ENCODE measurements at places on chromosomes 3 and 15.

GRCh38 chr15:82186719-82187406, 75.7 kb downstream of the EFL1 start:
- no peak for DNase-seq

DNA sequence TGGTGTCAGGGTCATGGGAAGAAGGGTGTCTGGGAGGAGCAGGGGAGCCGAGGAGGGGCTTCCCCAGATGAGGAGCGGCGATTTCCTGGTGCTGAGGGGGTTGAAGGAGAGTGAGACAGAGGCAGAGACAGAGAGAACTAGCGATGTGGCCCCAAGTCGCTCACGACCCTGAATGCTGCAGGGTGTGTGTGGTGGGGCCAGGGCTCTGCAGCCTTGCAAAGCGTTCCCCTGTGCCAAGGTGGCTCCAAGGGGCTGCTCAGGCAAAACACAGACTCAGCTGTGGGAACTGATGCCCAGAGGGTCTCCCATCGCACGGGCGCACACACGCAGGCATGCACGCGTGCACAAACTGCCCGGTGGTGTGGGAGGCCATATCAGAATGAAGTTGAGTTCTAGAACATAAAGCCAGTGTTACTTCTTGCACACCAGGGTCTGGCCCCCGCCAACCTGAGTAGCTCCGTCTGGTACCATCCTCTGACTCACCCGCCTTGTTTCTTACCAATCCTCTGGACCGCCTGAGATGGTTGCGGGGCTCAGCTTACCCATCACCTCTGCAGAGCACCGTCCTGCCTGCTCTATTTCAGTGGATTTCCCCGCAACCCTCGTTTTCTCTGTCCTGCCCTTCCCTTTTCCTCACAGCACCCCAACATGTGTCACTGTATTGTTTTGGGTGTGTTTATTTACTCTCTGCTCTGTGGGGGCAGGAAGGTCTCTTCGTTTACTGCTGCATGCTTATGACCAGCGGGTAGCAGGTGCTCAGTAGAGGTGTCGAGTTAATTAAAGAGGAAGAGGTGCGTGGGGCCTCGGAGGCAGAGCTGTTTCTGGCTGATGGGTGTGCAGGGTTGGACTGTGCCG, 4.5 kb downstream of the MELTF start:
- no peak for DNase-seq

DNA sequence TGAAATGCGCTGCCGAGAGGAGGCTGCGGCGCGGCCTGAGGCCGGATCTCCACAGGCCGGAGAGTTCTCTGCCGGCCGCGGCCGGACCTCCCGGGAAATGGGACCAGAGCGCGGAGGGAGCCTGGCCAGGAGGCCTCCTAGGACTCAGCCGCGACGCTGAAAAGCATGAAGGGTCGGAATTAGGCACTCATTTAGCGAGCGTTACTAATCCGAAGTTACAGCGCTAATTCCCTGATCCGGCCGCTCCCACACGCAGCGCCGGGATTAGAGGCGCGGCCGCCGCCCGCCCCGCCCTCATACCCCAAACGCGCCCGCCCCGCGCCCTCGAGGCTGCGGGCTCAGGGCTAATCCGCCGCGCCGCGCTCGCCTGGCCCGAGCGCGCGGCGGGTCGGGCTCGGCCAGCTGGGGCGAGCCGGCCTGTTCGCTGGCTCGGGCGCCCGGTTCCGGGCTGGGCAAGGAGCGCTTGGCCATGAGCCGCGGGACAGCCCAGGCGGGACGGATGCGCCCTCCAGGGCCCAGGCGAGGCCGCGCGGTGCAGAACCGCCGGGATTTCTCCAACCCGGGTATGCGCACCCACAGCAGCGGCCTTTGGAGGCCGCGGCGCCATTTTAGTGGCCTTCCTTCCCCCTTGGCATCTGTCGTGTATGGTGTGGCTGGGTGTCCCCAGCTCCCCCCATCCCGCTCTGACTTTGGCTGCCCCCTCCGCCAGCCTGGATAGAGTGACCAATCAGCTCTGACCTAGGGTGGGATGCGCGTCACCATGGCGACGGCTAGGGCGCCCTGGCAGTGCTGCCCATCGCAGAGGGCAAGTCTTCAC, 36.8 kb upstream of the POLG start:
- no peak for DNase-seq

DNA sequence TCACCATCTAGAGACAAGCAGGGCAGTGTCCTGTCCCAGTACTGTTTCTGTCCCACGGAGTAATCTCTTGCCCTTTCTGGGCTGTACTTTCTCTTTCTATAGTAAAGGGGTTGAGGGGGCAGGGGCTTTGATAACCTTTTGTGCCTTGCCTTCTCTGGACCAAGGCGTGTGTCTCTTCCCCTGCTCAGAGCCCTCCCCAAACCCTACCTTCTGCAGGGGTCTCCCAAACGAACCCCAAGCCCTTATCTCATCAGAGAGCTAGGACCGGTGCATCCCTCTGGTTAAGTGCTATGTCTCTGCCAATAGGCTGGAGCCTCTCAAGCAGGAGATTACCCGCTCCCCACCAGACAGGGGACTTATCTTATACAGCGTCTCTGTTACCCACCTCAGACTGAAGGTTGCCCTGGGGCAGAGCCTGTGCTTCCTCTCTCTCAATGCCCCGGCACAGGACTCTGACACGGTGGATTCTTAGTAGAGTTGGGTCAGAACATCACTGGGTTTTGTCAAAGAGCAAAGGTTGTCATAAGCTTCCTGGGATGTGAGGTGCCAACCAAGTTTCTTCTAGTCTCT, 2.9 kb downstream of the PLEKHO2 start:
- DNase-seq: no peak

- DNase-seq: no peak
Measured at GRCh38 chr15:36737430-36737891, 158.0 kb downstream of the CDIN1 start.

- no peak for DNase-seq
Measured at GRCh38 chr15:99951511-99951910, 218.3 kb upstream of the LYSMD4 start.

- DNase-seq: no peak
Measured at GRCh38 chr3:32347343-32348125, 44.1 kb upstream of the CMTM7 start.

DNA sequence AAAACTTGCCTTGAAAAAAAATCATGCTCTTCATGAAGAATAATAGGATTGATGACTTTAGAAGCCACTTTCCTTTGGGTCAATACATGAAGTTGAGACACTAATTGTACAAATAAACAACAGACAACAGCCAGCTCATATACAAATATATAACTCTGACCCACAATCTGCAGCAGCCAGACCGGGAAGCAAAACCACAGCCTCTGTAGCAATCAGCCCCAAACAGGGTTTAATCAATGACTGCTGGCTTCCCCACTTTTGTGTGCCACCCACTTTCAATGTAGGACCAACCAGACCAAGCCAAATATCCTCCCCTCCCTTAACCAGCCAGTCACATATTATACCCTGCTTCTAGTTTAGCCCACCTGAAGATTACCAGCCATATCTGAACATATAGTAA, 39.0 kb downstream of the IFT57 start:
- DNase-seq: no peak

DNA sequence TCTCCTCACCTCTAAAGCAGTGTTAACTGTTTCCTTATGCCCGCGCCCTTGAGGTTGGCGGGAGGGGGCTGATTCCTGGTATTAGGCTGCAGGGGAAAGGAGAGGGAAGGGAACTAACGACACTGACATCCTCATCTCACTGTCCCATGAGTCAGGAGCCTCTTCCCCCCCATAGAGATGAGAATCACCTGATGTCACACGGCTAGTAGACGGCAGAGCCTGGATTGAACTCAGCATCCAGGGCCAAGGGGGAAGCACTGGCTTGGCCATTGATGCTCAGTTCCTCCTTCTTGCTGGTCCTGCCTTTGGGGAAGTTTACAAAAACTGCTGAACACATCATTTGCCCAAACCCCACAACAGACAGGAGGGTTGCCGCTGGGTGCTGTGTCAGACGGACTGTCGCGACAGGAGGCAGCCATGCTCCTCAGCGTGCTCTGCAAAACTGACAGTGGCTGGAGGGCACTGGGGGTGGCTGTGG, 38.5 kb downstream of the IDH2 start:
- DNase-seq: no peak

- DNase-seq: no peak
Measured at GRCh38 chr15:64969401-64969800, 20.3 kb downstream of the SPG21 start.

DNA sequence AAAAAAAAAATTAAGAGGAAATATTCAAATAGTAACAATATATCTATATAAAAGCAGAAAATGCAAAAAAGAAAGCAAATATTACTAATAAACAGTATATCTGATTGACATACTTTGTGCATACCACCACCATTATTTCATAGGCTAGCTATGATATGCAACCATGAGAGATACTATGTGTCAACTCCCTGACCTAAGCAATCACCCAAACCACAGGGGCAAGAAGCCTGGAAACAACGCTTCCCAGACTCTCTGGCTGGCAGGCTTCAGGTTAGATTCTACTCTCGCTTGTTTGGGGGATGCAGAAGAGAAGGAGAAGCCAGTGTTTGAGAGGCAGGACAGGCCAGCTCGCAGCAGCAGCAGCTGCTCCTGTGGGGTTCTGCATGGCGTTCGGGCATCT, 169.3 kb upstream of the TPM1 start:
- no peak for DNase-seq

- no peak for DNase-seq
Measured at GRCh38 chr15:47360305-47360704, 357.0 kb upstream of the SEMA6D start.

- no peak for DNase-seq
Measured at GRCh38 chr3:99602183-99602582, 36.2 kb upstream of the COL8A1 start.

DNA sequence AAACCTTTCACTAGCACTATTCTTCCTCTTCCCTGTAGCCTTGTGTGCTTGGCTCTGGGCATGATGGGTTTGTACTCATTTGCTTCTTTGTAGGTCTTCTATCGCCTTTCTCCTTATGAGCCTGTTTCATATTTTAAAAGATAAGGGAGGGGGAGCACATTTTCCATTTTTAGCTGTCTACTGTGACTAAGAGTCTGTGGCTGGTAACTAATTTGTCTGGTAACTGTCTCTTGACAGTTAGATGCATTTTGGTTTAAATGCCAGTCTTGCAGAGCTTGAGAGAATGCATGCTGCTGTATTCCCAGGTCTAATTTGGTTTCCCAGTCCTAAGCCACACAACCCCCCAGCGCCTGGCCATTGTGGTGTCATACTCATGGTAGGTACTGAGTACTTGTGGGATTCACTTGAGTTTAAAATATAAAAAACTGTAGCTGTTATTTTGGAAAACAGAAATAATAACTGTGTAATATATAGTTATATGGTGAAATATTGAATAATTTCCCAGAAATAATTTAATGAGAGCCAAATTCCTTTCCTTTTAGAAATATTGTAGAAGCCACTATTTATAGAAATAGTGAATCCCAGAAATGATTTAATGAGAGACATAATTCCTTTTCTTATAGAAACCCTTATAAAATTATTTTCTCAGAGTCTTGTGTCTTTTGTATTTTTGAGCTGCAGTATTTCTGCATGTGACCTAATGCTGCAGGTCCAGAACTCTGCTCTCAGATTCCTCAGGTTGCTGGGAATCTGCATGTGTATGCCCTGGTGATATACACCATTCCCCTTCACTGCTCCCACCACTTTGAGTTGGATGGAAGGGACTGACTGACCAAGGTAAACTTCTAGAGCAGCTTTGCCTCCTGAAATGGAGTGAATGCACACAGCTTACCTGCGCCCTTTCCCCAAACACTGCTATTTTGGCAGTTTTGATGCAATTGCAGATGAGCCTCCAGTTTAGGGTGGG, 13.9 kb upstream of the GPR171 start:
- DNase-seq: no peak

- no peak for DNase-seq
Measured at GRCh38 chr15:84865074-84865569, 19.3 kb upstream of the SLC28A1 start.

DNA sequence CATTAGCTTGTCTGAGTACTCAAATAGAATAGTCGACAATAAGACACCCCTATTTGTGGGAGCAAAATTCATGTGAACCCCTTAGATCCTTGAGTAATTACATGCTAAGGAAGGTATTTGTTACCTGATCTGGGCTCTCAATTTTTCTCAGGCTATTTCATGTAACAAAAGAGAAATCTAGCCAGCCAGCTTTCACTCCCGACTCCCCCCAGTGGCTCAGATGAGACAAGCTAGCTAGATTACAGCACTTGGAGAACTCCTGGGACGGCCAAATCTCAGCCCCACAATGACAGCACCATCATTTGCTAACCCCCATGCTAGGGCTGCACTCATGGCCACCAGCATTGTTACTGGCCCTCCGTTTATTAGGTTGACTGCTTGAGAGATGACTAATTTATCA, 41.3 kb downstream of the GLDN start:
- no peak for DNase-seq

- no peak for DNase-seq
Measured at GRCh38 chr3:39292961-39293360, 13.1 kb upstream of the CX3CR1 start.

- no peak for DNase-seq
Measured at GRCh38 chr15:33908406-33908805, 59.9 kb upstream of the CHRM5 start.

GRCh38 chr3:15318661-15319060, 13.7 kb downstream of the SH3BP5 start:
- DNase-seq: no peak

DNA sequence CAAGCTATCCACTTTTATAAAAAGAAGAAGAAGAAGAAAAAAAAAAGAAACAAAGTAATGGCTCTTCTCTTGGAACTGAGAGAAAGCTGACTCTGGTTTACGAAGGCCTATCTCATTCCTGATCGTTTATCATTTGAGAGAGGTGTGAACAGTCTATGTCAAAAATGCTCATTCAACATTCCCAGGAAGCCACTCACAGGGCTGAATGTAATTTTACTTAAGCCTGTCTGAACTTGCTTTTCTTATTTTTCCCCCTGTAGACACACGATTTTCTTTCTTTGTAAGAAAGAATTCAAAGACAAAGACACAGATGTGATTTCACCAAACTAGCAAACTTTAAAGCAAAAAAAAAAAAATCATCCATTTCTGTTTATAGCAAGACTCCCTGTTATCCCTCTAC, 805.8 kb downstream of the FHIT start:
- DNase-seq: no peak

- DNase-seq: no peak
Measured at GRCh38 chr3:33749546-33750210, 31.6 kb upstream of the CLASP2 start.

- DNase-seq: no peak
Measured at GRCh38 chr3:146227486-146227885, 23.4 kb downstream of the PLSCR4 start.

- DNase-seq: no peak
Measured at GRCh38 chr15:46275701-46276100, 640.9 kb downstream of the SQOR start.

DNA sequence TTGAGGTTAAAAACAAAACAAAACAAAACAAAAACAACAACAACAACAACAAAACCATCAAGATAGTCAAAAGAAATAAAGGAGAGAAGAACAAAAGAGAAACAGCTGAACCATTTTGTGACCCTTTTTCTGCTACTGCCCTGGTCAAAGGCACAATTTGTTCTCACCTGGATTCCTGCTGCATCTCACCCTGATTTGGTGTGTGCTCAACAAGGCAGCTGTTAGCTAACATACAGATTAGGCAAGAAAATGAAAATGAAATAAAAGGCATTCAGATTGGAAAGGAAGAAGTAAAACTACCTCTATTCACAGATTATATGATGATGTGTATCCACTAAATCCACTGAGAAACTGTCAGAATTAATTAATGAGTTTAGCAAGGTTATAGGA, 28.7 kb upstream of the XIRP1 start:
- no peak for DNase-seq

All from effector memory CD4-positive, alpha-beta T cell (primary cell).